ENCODE measurements at places on chromosomes 11 and 22. TPM values are rescaled to one million over a fixed set of nuclear protein-coding genes. Genes with fewer than 3 reads are reported as not detected.

The NDUFC2 gene
- total RNA-seq = 174 TPM

The APOA5 gene
- not detected for total RNA-seq

The MLC1 gene
- 0.10 TPM for total RNA-seq

The MS4A15 gene
- not detected for total RNA-seq

The USP28 gene
- total RNA-seq = 15.9 TPM

The PATE2 gene
- not detected for total RNA-seq

The AP2A2 gene
- total RNA-seq = 27.8 TPM

The PES1 gene
- 72.1 TPM for total RNA-seq

The CBLIF gene
- not detected for total RNA-seq

GRCh38 chr22:43002202-43002586 lies 12.8 kb downstream of the PACSIN2 start:
- DNase-seq = peak; percentile 61

DNA sequence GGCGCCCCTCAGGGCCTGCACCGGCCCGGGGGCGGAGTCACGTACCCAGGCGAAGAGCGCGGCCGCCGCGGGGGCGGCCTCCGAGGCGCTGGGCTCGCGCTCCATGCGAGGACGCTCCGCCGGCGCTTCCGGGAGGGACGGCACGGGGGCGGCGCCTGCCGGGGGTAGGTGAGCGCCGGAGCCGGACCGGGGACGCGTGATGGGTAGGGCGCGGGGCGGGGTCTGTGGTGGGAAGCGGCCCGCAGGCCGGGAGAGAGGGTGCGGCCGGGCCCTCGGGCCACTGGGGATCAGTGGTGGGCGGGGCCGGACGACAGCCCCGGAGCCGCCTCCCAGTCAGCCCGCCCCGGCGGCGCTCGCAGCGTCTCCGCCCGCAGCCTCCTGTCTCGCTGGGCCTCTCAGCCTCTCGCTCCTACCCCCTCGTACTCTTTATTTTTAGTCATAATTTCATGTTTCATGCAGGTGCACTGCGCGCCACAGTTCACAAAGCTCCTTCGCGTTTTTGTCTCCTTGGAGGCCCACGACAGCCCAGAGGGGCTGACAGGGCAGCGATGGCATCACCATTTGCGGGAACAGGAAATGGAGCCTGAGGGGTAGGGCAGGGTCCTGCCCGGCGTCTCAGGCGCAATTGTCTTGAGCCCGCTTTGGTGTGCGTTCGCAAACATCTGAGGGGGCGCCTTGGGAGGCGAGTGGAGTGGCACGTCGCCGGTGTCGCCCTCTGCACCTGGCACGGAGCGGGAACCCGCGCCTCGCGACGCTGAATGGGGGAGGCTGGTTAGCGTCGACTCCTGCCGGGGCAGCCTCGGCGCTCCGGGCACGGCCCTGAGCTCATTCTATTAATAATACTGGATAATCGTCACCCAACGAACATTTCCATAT lies at the start of gene SERGEF:
Gene SERGEF (minus strand): TSS at position 142 of the 876 bp plus-strand sequence. CDS start 37 bp downstream, at position 105.
- DNase-seq = peak; percentile 85

DNA sequence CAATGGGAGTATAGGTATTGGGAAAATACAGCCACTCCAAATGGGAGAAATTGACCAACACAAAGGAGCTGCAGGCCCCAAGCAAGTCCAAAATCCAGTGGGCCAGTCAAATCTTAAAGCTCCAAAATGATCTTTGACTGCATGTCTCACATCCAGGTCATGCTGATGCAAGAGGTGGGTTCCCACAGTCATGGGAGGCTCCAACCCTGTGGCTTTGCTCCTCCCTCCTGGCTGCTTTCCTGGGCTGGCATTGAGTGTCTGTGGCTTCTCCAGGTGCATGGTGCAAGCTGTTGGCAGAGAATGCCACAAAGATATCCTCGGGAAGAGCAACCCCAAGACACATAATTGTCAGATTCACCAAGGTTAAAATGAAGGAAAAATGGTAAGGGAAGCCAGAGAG lies 80.8 kb downstream of the IGLL5 start:
- DNase-seq = no peak

GRCh38 chr11:116605543-116606459 lies 167.0 kb downstream of the BUD13 start:
- peak; percentile 36 for DNase-seq

GRCh38 chr11:57668434-57668782 lies 494 bp downstream of the ZDHHC5 start:
- DNase-seq = no peak

DNA sequence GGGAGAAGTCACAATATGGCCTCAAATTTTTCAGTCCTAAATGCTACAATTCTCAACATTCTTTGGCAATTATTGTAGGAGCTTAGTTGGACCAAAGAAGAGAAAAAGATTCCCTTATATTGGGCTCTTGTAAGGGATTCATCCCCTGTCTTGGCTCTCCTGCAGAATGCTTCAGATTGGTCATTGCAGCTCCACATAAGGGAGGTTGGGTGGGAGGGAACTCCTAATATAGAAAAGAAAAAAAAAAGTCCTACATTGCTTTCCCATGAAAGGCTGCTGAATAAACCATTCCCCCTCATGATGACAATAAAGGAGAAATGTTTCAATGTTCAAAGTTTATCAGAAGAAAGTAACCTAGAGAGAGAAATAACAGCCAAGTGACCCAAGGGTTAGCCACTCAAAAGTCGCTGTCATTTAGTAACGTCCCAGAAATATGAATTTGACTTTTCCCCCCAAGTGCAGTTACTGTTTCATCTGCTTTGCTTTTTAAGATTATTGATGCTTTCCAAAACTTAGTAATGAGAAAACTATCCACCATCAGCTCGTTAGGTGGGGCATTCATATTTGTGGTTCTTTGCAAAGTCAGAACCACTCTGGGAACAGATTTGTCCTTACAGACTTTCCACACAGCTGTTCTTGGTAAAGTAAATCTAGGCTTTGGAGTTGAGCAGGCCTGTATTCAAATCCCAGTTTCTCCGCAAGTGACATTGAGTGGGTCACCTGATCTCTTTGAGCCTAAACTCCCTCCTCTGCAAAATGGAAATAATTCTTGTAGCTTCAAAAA lies 5.0 kb upstream of the SLC1A2 start:
- DNase-seq = no peak

- peak; percentile 90 for DNase-seq
Measured at GRCh38 chr11:59556115-59556916, 45.0 kb downstream of the OR4D9 start.

DNA sequence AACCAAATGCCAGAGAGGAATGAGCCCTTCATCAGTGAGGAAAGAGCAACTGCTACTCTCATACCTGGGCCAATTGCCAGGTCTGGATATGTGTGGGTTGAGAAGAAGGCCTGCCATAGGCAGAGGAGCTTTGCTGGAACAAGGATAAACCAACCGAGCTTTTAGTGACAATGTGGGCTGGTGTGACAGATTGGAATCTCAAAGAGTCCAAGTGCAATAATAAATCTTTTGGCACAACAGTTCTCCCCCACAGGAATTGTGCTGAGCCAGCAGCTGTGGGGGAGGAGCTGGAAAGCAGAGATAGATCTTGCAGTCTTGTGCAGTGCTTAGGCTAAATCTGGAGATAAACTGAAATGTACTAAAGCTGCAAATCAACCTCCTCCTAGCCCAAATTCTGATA lies 79.4 kb upstream of the ISX start:
- DNase-seq = no peak

- no peak for DNase-seq
Measured at GRCh38 chr22:29734406-29734805, 14.6 kb downstream of the CABP7 start.

GRCh38 chr22:47201996-47202818 lies 439.8 kb downstream of the TBC1D22A start:
- DNase-seq = no peak

- no peak for DNase-seq
Measured at GRCh38 chr11:105696000-105696399, 86.1 kb downstream of the GRIA4 start.

DNA sequence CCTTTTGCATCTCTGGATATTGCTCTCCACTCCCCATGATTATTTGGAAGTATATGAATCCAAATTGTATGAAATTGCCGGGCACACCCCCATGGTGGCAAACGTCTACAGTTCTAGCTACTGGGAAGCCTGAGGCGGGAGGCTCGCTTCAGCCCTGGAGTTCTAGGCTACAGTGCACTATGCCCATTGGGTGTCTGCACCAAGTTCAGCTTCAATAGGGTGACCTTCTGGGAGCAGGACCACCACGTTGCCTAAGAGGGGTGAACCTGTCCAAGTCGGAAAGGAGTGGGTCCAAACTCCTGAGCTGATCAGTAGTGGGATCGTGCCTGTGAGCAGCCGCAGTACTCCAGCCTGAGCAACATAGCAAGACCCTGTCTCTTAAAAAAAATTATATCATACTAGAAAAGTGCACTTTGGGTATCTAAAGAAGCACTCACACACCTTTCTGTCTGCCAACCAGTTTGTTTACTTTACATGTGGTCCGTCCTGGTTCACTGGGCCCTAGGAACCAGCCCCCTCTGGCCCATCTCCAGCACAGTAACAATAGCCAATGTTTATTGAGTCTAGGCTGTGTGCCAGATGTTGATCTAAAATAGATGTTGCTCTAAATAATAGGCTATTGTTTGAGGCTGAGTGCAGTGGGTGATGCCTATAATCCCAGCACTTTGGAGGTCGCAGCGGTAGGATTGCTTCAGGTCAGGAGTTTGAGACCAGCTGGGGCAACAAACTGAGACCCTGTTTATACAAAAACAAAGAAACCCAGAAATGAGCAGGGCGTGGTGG lies 16.4 kb upstream of the KAT5 start:
- peak; percentile 23 for DNase-seq

- DNase-seq = peak; percentile 63
Measured at GRCh38 chr11:217704-218103, 10.2 kb downstream of the RIC8A start.

- DNase-seq = no peak
Measured at GRCh38 chr11:132855516-132855915, 676.8 kb downstream of the OPCML start.

DNA sequence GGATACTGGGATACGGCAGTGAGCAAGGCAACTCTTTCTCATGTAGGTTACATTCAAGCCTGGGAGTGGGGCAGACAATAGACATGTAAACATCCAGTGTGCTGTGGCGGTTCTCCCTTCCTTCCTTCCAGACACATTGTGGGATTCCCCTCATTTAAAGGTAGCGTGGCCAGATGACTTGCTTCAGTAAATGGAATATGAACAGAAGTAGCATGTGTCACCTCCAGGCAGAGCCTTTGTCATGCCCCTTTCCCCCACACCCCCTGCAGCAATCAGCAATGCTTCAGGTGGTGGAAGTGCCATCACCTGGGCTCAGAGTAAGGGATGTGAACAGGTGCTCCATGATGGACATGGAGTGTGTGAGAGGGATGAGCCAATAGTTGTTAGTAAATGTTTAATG lies 34.8 kb upstream of the TTC12 start:
- DNase-seq = no peak

DNA sequence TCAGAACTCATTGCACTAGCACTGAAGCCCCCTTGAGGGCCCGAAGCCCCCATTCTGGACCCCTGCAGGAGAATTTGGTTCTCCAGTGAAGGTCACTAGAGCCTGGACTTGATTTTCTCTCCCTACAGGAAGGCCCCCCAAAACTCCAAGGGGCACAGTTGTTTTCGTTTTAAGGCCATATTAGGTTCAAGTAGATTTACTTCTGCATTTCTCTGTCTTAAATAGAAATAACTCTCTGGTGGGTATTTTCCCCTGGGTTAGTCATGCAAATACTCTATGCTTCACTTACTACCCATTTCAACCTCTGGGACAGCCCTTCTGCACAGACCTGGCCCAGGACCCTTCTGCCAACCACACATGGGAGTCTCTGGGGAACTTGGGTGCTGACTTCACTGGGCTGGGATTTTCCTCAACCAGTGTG lies 41.6 kb downstream of the WEE1 start:
- no peak for DNase-seq

DNA sequence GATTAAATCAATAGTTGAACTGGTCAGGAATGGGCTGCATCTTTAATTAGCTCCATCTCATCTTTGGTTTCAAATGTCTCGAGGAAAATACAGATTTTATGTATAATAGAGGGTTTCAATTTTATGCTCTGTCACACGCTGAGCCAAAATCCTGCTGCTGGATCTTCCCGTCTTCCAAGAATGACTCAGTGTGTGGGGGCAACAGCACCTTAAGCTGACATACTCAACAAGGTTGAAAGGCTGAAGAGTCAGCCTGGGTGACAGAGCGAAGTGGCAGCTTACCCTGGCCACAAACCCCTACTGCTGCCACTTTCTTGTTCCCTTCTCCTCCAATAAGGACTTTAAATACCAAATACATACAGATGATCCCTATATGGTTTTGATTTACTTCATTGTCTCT lies 9.0 kb upstream of the PCF11 start:
- DNase-seq = no peak

DNA sequence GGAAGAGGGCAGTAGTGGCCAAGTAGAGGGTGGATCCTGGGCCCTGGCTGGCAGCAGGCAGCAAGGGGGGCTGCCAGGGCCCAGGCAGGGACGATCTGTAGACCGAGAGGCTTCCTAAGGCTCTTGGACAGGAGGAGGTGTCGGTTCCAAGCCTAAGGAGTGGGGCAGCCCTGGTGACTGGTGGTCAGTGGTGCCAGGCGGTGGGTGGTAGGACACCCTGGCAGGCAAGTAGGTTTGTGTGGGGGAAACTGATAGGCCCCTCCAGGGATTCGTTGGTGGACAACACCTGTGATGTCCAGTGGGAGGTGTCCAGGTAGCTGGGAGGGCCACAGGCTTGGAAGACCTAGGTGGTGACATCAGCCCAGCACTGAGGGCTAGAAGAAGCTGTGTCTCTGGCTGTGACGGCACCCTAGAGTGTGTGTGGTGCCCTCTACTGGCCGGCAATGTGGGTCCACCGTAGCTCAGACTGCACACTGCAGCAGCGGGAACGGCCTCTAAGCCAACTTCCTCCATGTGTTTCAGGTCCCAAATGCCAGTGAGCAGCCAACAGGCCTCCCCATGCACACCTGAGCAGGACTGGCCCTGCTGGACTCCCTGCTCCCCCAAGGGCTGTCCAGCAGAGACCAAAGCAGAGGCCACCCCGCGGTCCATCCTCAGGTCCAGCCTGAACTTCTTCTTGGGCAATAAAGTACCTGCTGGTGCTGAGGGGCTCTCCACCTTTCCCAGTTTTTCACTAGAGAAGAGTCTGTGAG lies 9.4 kb upstream of the SAMM50 start:
- DNase-seq = peak; percentile 41

- peak; percentile 66 for DNase-seq
Measured at GRCh38 chr11:123407130-123407995, 22.7 kb upstream of the GRAMD1B start.

- DNase-seq = no peak
Measured at GRCh38 chr11:24705474-24705873, 208.6 kb downstream of the LUZP2 start.

GRCh38 chr11:295351-296170 lies 3.8 kb downstream of the IFITM5 start:
- DNase-seq = no peak

Data from A172 (cell line).